ENCODE measurements at places on chromosomes 5 and 9. TPM values are rescaled to one million over a fixed set of nuclear protein-coding genes. Genes with fewer than 3 reads are reported as not detected.

DNA sequence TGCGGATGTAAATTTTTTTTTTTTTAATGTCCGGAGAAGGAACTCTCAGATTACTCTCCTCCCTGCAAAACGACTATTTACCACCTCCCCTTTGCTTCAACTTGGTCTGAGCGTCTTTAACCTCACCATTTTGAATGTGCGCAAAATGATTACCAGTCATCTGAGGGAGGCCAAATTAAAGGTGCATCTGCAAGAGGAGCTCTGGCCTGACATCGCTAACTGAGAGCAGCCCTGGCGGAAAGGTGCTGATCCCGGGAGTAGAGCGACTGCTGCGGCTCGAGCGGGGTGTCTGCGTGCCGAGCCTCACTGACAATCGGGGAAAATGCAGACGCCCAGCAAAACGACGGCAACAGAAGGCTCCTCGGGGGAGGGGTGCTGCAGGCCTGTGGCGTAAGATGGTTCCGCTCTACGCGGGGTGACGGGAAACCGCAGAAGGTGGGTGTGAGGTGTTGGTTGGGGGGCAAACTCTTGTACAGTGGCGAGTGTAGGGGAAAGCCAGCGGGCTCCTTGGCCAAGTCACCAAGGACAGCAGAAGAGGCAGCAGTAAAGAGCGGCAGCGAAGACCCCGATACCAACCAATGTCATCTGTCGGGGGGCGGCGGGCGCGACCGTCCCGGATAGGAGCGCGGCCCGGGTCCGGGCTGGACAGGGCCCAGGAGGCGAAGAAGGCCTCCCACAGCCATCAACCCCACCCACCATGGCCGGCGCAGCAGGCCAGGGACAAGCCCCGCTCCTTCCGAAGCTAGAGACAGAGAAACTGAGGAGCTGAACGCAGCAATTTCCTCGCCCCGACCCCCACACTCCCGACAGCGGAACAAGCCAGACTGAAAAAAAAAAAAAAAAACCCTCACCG, 557 bp downstream of the PJA2 start:
- H3K27ac ChIP-seq = peak overlapping the region; percentile 96
- H3K27me3 ChIP-seq = no peaks in the 10 kb centered on the region
- peak overlapping the region; percentile 85 for H3K4me3 ChIP-seq
- peaks cover 6% of the 10 kb centered on the region for H3K36me3 ChIP-seq
- peak; percentile 61 for DNase-seq
- H3K4me1 ChIP-seq = peaks cover 3% of the 10 kb centered on the region

DNA sequence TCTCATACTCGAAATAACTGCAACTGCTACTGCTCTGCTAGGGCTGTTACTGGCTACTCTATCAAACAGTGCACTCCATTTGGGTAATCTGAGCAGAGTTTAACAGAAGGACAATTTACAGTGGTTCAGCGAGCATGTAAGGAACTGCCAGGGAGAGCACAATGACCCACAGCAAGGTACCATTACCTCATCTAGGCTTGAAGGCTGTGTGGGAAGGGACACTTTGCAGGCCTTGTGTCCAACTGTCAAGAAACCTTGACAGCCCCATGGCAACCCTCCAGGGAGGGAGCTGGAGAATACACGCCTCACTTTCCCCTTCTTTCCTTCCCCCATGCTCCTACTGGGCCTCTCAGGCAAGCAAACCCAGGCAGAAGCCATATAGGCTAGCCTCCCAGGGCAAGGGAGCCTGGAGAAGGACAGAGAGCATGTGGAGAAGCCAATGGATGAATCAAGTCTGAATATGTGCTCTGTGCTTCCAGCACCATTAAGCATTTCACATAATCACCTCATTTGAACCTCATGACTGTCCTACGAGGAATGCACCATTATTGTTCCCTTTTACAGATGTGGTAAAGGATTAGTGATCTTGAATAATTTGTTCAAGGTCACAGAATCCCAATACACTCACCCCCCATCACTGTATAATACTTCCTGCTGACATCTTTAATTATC, 49.9 kb upstream of the JAK2 start:
- no peak for DNase-seq
- peaks cover 25% of the 10 kb centered on the region for H3K4me1 ChIP-seq
- no peak overlapping the region for H3K4me3 ChIP-seq
- no peaks in the 10 kb centered on the region for H3K36me3 ChIP-seq

GRCh38 chr9:20722221-20722620, 38.2 kb downstream of the FOCAD start:
- no peak for DNase-seq
- H3K27ac ChIP-seq = no peak overlapping the region

GRCh38 chr5:107274571-107274970, 396.2 kb downstream of the EFNA5 start:
- H3K27ac ChIP-seq = no peak overlapping the region
- no peak overlapping the region for H3K4me3 ChIP-seq
- no peaks in the 10 kb centered on the region for H3K36me3 ChIP-seq
- no peak for DNase-seq
- H3K27me3 ChIP-seq = no peaks in the 10 kb centered on the region
- H3K4me1 ChIP-seq = no peaks in the 10 kb centered on the region

DNA sequence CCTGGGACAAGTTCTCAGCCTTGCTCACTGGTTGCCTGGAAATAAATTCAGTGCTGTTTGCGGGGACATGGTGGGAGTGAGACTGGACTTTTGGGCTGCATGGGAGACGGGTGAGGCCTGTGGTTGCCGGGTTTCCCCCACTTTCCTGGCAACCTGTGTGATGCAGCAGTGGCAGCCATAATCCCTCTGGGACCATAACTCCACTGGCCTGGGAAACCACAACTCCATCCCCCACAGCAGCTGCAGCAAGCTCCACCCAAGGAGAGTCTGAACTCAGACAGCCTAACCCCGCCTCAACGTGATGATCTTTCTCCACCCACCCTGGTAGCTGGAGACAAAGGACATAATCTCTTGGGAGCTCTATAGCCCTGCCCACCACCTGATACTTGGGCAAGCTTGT, 349.9 kb downstream of the PIK3R1 start:
- H3K4me1 ChIP-seq = no peaks in the 10 kb centered on the region
- DNase-seq = no peak
- no peaks in the 10 kb centered on the region for H3K27me3 ChIP-seq
- no peak overlapping the region for H3K27ac ChIP-seq
- H3K36me3 ChIP-seq = no peaks in the 10 kb centered on the region

- no peak overlapping the region for H3K27ac ChIP-seq
- H3K4me1 ChIP-seq = peaks cover 8% of the 10 kb centered on the region
- DNase-seq = no peak
- no peaks in the 10 kb centered on the region for H3K36me3 ChIP-seq
Observed at GRCh38 chr5:76617229-76617628, 6.0 kb downstream of the F2RL2 start.

GRCh38 chr9:78791779-78792178, 494.9 kb downstream of the PSAT1 start:
- no peaks in the 10 kb centered on the region for H3K27me3 ChIP-seq
- H3K4me3 ChIP-seq = no peak overlapping the region
- H3K4me1 ChIP-seq = no peaks in the 10 kb centered on the region
- no peaks in the 10 kb centered on the region for H3K36me3 ChIP-seq

DNA sequence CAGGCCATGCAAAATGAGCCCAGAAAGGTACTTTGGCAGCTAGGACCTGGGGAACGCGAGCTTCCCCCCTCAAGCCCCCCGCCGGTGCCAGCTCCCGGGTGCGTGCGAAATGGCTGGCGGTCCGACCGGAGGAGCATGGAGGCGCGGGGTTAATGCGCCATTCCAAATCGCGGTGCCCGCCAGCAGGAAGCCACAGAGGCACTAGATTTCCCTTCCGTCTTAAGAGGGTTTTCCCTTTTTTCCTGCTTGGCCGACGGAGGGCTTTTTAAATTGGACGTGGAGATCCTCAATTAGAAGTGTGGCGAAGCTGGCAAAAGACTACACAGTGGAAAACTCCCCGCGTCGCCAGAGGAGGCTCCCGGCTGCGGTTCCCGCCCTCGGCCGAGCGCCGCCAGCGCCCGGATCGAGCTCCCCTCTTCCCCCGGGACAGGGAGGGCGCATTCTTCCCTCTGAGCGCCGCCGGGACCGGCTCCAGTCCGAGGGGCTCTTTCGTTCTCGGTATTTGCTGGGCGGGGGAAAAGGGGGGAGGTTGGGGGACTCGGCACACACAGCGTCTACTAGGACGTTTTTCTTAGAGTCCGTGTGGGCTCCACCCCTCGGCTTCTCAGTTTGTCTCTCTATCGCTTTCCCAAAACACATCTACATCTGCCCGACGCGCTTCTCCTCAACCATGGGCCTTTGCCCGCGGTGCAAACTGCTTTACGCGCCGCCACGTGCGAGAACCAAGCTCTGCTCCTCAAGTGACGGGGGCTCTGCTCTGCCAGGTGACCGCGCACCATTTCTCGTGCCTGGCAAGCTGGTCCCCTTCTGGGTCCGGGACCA, 3.0 kb downstream of the GDNF start:
- no peak overlapping the region for H3K4me3 ChIP-seq
- peaks cover 31% of the 10 kb centered on the region for H3K4me1 ChIP-seq
- peaks cover 49% of the 10 kb centered on the region for H3K27me3 ChIP-seq
- DNase-seq = no peak
- H3K36me3 ChIP-seq = no peaks in the 10 kb centered on the region
- H3K27ac ChIP-seq = no peak overlapping the region

- no peak overlapping the region for H3K27ac ChIP-seq
- DNase-seq = no peak
- H3K4me3 ChIP-seq = no peak overlapping the region
- H3K27me3 ChIP-seq = peaks cover 9% of the 10 kb centered on the region
- H3K4me1 ChIP-seq = no peaks in the 10 kb centered on the region
- H3K36me3 ChIP-seq = no peaks in the 10 kb centered on the region
Observed at GRCh38 chr9:134913713-134914500, 3.8 kb downstream of the FCN1 start.

GRCh38 chr9:14608540-14608939, 84.7 kb downstream of the ZDHHC21 start:
- no peak overlapping the region for H3K4me3 ChIP-seq
- no peaks in the 10 kb centered on the region for H3K4me1 ChIP-seq
- H3K27me3 ChIP-seq = no peaks in the 10 kb centered on the region
- H3K36me3 ChIP-seq = no peaks in the 10 kb centered on the region
- no peak overlapping the region for H3K27ac ChIP-seq
- no peak for DNase-seq

GRCh38 chr5:145903113-145903512, 30.3 kb upstream of the GRXCR2 start:
- no peaks in the 10 kb centered on the region for H3K36me3 ChIP-seq
- peak; percentile 33 for DNase-seq
- H3K4me1 ChIP-seq = no peaks in the 10 kb centered on the region
- no peak overlapping the region for H3K4me3 ChIP-seq

DNA sequence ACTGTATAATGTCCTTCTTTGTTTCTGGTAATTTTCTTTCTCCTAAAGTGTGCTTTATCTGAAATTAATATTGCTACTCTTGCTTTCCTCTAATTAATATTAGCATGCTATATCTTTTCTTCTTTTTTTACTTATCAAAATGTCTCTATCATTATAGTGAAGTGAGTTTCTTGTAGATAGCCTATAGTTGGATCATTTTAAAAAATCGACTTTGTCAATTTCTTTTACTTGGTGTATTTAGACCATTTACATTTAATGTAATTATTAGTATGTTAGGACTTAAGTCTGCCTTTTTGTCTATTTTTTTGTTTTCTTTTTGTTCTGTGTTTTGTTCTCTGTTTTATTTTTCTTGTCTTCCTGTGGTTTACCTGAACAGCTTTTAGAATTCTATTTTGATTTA, 35.4 kb upstream of the RNF130 start:
- no peak for DNase-seq
- H3K4me3 ChIP-seq = no peak overlapping the region
- H3K27ac ChIP-seq = no peak overlapping the region
- no peaks in the 10 kb centered on the region for H3K27me3 ChIP-seq

- DNase-seq = no peak
- no peaks in the 10 kb centered on the region for H3K27me3 ChIP-seq
- no peaks in the 10 kb centered on the region for H3K4me1 ChIP-seq
- no peak overlapping the region for H3K27ac ChIP-seq
- no peak overlapping the region for H3K4me3 ChIP-seq
- H3K36me3 ChIP-seq = no peaks in the 10 kb centered on the region
Observed at GRCh38 chr5:35823347-35824098, 33.2 kb upstream of the IL7R start.

GRCh38 chr9:115786321-115786720, 367.3 kb upstream of the PAPPA start:
- H3K36me3 ChIP-seq = no peaks in the 10 kb centered on the region
- no peak for DNase-seq
- no peak overlapping the region for H3K27ac ChIP-seq
- no peak overlapping the region for H3K4me3 ChIP-seq

DNA sequence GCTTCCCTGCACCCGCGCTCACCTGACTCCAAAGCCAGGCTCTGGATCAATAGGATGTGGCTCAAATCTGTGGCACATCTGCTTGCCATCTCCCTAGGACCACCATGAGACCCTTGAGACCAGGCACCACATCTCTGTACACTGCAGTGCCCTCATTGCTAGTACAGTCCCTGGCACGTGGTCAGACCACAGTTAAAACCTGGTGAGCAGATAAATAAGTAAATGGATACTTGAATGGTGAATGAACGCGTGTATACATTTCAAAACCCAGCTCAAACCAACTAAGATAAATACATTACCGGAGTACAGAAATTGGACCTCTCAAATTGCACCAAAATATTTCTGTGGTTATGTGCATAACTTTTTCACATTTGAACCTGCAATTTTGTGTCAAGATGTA, 221.2 kb upstream of the IRX4 start:
- H3K4me1 ChIP-seq = no peaks in the 10 kb centered on the region
- DNase-seq = no peak
- no peak overlapping the region for H3K4me3 ChIP-seq
- peaks cover 14% of the 10 kb centered on the region for H3K27me3 ChIP-seq

GRCh38 chr5:42274913-42275312, 148.3 kb upstream of the GHR start:
- no peaks in the 10 kb centered on the region for H3K27me3 ChIP-seq
- no peak for DNase-seq
- H3K27ac ChIP-seq = no peak overlapping the region
- no peaks in the 10 kb centered on the region for H3K36me3 ChIP-seq

DNA sequence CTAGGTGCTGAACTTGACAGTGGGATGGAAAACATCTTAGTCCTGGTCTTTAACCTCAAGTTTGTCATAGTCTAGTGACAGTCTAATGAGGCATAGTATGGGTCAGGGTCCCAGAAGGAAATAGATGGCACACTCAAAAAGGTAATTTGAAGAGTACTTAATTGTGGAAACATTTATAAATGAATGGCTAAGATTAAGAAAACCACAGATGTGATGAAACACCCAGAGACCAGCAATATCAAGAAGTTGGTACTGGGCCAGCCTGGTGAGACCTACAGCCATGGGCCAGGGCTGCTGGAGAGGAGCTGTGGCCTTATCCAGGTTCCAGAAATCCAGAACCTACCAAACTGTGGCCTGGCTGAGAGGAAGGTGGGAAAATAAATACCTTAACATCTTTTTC, 93.5 kb upstream of the ATG10 start:
- H3K27me3 ChIP-seq = no peaks in the 10 kb centered on the region
- H3K4me1 ChIP-seq = no peaks in the 10 kb centered on the region
- no peaks in the 10 kb centered on the region for H3K36me3 ChIP-seq
- H3K4me3 ChIP-seq = no peak overlapping the region
- no peak overlapping the region for H3K27ac ChIP-seq

GRCh38 chr5:68344447-68345111, 129.0 kb downstream of the PIK3R1 start:
- H3K4me1 ChIP-seq = peaks cover 10% of the 10 kb centered on the region
- peak overlapping the region; percentile 54 for H3K27ac ChIP-seq

The SPINK7 gene
- not detected for total RNA-seq

The TSSK1B gene
- total RNA-seq = not detected

The NSG2 gene
- total RNA-seq = not detected

The ARL14EPL gene
- total RNA-seq = 0.20 TPM

The SPATA31C1 gene
- total RNA-seq = 0.07 TPM

The LRRC70 gene
- 0.73 TPM for total RNA-seq

The BTNL9 gene
- total RNA-seq = 50.7 TPM

Data from K562 (cell line).